ENCODE measurements at places on chromosomes 4 and X.

DNA sequence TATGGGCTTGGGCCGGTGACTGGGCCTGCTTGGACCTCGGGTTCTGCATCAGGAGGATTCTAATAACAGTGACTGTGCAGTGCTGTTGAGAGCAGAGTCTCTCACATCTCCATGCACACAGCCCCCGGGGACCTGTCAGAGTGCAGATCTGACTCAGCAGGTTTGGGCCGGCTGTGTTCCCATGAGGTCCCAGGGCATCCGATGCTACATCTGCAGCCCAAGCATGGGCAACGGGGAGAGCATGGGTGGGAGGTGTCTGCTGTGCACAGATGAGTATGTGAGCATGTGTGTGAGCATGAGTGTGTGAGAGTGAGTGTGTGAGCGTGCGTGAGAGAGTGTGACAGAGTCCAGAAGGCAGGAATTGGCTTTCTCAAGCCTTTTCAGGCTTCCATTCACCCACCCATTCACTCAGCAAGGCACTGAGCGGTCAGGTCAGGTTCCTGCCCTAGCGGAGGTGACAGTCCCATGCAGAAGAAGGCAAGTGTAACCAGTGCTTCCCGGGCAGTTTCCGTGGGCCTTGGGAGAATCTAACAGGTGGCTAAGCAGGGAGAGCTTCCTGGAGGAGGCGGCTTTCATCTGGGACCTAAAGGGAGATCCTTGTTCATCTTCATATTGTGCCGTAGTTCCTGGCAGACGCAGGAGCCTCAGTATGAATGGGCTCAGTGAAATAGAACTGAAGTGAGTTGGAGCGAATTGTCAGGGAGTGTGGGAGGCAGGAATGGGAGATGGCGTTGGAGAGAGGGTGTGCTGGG is 62.6 kb downstream of the SORCS2 start:
- H3K4me3 ChIP-seq, result no peak overlapping the region
- peaks cover 5% of the 10 kb centered on the region for H3K4me1 ChIP-seq
- no peak for DNase-seq
- no peaks in the 10 kb centered on the region for H3K27me3 ChIP-seq

DNA sequence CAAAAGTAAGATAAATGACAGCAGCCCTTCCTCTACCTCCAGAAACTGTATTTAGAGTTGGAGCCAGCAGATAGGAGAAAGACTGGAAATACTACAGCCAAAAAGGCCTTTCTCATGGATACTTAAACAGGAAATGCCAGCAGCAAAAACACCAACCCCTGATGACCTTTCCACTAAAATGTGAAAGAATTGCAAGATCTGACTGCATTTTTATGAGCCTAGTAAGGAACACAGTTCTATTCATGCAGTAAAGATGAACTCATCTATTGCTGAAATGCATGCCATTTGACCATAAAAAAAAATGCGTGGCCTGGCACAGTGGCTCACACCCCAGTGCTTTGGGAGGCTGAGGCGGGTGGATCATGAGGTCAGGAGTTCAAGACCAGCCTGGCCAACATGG is 19.9 kb downstream of the ABCG2 start:
- H3K27ac ChIP-seq, result no peak overlapping the region
- H3K36me3 ChIP-seq, result no peaks in the 10 kb centered on the region
- DNase-seq, result no peak
- H3K27me3 ChIP-seq, result no peaks in the 10 kb centered on the region

- H3K27ac ChIP-seq, result no peak overlapping the region
- H3K4me3 ChIP-seq, result no peak overlapping the region
- H3K27me3 ChIP-seq, result no peaks in the 10 kb centered on the region
- H3K4me1 ChIP-seq, result no peaks in the 10 kb centered on the region
- H3K36me3 ChIP-seq, result no peaks in the 10 kb centered on the region
- no peak for DNase-seq
Measured at GRCh38 chr4:108320061-108320460, 151.3 kb upstream of the LEF1 start.

DNA sequence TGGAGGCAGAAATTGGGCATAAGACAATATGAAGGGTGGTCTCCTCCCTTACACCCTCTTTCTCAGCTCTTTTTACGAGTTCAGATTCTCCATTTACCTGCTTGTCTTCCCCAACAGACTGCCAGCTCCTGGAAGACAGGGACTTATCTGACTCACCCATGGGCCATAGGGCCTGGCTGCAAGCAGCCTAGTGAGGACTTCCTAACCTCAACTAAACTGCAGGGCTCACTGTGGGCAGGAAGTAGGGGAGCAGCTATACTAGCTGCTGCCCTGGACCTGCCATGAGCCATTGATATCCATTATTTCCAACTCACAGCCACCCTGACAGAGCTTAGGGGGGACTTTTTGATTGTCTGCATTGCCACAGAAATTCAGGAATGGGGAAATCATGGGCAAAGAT is 11.5 kb upstream of the ZNF718 start:
- DNase-seq, result no peak
- no peak overlapping the region for H3K27ac ChIP-seq
- no peaks in the 10 kb centered on the region for H3K4me1 ChIP-seq
- H3K27me3 ChIP-seq, result no peaks in the 10 kb centered on the region
- H3K4me3 ChIP-seq, result no peak overlapping the region

- H3K27ac ChIP-seq, result no peak overlapping the region
- no peaks in the 10 kb centered on the region for H3K36me3 ChIP-seq
- DNase-seq, result no peak
- H3K27me3 ChIP-seq, result no peaks in the 10 kb centered on the region
- H3K4me3 ChIP-seq, result no peak overlapping the region
- peaks cover 5% of the 10 kb centered on the region for H3K4me1 ChIP-seq
Measured at GRCh38 chr4:4641661-4642495, 100.0 kb upstream of the STX18 start.

DNA sequence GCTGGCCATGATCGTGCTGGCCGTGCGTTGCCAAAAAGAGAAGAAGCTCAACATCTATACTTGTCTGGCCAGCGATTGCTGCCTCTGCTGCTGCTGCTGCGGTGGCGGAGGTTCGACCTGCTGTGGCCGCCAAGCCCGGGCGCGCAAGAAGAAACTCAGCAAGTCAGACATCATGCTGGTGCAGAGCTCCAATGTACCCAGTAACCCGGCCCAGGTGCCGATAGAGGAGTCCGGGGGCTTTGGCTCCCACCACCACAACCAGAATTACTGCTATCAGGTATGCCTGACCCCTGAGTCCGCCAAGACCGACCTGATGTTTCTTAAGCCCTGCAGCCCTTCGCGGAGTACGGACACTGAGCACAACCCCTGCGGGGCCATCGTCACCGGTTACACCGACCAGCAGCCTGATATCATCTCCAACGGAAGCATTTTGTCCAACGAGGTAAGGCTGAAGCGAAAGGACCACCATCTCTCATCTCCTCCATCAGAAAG is 3.3 kb downstream of the PCDH10 start:
- peak overlapping the region; percentile 40 for H3K4me3 ChIP-seq
- H3K27ac ChIP-seq, result peak overlapping the region; percentile 56
- no peaks in the 10 kb centered on the region for H3K27me3 ChIP-seq

GRCh38 chr4:71732706-71733105 is 51.2 kb downstream of the GC start:
- H3K27ac ChIP-seq, result no peak overlapping the region
- H3K4me1 ChIP-seq, result no peaks in the 10 kb centered on the region
- DNase-seq, result no peak
- H3K4me3 ChIP-seq, result no peak overlapping the region
- no peaks in the 10 kb centered on the region for H3K27me3 ChIP-seq

GRCh38 chr4:153090670-153091385 is 113.4 kb upstream of the TRIM2 start:
- no peaks in the 10 kb centered on the region for H3K27me3 ChIP-seq
- H3K4me1 ChIP-seq, result no peaks in the 10 kb centered on the region
- H3K4me3 ChIP-seq, result no peak overlapping the region

Data from ovary (tissue), 10 donors.